Hippocampal formation (tissue), 2 donors: ENCODE measurements at places on chromosomes 3 and 15.

DNA sequence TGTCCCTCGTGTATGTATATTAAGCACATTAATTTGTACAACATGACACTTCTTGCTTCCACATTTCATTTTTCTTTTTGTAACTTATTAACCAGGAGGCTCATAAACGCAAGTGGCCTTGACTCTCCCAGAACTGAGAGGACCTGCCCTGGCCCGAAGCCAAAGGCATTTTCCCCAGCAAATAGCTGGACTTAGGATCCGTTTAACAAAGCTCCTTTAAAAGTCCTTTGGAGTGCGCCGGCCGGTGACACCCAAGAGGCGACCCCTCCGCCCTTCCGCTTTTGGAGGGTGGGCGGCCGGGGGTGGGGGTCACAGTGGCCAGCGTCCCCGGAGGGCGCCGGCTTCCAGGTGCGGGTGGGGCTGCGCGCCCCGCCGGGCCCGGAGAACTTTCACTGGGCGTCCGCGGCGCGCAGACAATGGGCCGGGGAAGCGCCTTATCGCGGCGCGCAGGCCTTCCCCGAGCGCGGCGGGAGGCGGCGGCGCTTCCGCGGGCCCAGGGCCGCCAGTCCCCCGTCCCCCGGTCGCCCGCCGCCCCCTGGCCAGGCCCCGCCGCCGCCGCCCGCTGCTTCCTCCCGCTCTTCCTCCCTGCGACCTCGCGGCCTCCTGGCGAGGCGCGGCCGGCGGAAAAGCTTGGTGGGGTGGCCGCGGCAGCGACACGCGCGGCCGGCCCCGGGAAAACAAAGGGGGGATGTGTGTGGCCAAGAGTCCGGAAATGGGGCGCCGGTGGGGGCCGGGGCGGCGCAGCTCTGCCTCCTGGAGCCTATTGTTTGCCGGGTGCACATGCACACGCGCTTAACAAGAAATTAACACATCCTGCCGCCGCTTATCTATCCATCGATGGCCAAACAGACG is 613.4 kb downstream of the MCTP2 start:
- DNase-seq = no peak

DNA sequence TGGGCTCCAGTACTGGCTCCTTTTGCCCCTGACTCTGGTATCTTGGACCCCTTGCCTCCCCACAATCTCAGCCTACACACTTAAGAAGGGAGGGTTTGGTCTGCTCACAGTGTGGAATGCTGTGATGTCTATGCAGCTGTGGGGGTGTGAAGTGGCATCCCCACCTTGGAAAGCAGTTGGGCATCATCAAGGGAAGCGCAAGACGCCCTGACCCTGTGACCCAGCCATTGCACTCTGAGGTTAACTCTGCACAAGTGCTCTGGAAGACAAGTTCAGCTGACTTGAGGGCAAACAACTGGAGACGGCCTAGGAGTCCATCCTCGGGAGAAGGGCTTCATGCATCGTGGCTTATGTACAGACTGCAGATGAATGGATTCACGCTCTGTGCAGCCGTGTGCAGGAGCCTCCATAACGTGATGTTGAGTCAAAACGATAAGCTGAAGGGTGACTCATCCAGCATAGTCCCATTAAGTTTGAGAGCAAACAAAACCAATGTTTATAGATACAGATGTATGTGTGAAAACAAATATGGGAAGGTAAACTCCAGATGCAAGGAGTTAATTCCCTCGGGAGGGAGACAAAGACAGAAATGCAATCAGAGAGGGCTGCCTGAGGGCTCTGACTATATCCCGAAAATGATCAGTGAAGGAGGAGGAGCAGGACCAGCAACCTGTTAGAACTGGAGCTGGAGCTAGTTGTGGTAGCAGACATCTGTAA is 86.8 kb downstream of the LSM3 start:
- no peak for DNase-seq

DNA sequence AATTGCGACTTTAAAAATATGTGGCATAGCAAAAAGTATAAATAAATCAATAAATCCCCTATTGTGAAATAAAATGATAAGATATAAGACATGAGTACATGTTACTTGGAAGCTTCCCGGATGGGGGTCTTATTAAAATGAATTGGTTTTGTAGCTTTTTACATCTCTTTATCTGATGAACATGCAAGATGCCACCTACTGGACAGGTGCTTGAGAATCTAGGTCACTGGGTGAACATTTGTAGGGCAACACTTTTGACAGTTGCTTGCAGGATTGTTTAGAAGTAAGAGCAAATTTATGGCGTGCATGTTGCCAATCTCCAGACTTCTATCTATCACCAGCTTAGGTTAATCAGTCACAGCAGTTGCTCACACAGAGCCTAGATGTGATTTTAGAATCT is 362.7 kb upstream of the SUCLG2 start:
- DNase-seq = no peak

DNA sequence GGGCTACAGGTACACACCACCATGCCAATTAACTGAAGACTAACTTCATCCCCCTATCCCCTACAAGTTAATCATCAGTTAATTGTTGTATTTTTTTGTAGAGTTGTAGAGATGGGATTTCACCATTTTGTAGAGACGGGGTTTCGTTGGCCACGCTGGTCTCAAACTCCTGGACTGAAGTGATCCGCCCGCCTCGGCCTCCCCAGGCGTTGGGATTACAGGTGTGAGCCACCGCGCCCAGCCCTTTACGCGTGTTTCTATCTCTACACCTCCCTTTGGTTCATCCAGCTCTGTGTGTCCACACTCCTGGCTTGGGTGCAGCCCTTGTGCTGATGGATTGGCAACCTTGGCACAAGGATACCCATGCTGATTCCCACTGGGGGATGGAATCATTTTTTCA is 258.8 kb downstream of the FAM43A start:
- DNase-seq = no peak

DNA sequence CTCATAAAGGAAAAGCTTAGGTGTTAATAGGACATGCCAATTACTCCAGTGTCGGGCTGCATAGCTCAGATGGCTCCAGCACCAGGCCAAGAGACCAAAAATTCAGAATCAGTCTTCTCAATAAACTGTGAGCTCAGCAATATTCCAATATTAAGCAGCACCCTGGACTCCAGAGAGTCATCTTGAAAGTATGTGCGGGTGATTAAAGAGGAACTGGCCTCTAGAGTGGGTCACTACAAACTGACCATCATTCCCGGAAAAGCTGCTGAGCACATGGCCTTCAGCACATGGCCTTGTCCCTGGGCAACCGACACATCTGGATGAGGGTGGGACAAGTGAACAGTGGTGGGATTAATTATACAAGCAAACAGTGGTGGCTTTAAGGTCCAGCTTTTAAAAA is 59.0 kb downstream of the MAGI1 start:
- no peak for DNase-seq

- no peak for DNase-seq
Observed at GRCh38 chr3:112365035-112365434, 32.1 kb downstream of the CD200 start.

DNA sequence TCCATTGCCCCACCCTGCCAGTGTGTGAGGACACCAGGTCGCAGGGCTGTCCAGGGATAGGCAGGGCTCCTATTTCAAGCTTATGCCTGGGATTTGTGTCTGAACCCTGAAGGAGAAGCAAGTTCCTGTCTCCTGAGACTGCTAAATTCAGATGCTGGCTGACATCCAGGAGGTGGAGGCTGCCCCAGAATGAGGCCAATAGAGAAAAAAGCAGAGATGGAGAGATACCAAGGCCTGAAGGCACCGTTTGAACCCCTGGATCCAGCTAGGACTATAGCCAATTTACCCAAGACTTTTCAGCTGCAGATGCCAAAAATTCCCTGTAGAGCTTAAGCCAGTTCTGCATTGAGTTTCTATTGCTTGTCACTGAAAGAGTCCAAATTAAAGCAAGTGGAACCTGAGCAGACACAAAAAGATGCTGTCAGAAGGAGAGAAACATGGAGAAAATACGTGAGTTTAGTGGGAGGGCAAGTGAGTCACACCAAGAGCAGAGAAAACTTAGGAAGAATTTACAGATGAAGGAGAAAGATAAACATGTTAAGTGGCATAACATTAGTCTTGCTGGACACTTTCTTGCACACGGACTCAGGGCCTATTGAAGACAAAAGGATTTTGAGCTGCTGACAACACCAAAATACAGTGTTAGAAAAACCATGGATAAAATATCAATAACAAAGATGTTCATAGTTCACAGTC is 148.6 kb downstream of the CNTN3 start:
- no peak for DNase-seq

DNA sequence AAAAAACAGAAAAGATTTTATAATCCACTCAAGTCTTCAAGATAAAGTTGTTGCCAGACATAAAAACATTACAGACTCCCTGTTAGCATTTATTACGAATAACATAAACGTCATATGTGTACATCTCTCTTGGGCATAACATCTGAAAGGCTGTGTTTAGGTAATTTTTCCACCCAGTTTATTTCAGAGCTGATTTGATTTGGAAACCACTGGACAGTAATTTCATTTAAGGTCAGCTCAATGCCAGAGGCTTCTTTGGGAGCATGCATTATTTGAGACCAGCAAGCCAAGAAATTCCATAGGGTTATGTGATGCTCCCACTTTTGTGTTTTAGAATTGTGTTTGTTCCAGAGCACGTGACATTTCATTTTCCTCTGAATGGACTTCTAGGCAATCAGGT is 196.0 kb downstream of the AKAP13 start:
- DNase-seq = no peak

GRCh38 chr3:81643721-81644120 is 117.7 kb downstream of the GBE1 start:
- DNase-seq = no peak

- DNase-seq = no peak
Observed at GRCh38 chr3:24545887-24546286, 51.2 kb upstream of the THRB start.

DNA sequence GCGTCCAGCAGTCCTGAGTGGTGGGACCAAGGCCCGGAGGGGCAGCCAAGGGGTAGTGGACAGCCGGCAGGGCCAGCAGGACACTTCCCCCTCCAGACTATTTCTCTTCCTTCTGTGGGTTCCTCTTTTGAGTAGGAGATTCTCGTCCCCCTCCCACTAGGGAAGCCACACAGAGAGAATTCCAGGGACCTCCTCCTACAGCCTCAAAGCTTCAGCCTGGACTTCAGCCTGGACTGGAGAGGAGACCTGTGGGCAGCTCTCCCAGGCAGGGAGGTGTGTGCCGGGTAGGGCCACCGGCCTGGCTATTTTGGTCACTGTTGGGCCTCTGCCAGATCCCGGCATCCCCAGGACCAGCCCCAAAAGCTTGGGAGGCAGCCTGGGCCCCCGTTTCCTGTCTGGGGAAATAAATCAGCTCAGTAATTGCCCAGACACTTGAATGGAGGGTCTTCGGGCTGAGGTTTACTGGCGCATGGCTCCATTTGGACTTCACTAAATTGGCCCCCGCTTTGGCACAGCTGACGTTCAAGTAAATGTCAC is 1.3 kb downstream of the SLC6A6 start:
- DNase-seq = no peak

DNA sequence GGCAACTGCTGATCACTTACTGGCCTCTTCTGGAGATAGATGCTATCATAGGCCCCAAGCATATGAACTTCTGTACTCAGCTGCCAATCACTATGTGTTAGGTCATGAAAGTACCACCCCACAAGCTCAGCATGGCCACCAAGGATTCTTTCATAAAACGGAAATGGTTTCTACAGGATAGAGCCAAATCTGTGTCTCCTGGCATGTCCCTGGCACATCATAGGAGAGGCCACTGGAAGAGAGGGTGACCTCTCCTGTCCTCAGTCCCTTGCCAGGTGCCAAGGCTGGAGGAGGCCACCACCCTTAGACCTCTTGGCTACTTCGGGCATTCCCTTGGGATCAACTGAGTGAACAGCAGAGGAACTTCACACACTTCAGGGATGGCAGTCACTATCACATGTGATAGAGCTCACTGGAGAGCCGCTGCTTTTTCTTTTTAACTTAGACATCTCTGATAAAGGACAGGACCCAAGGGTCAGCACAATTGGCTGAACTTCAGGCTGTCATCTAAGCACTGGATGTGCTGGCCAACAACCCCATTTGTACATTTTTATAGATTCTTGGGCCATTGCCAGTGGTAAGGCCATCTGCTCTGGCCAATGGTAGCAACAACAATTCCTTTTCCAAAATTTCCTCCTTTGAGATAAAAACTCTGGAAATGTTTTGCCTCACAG is 425.2 kb downstream of the SQOR start:
- no peak for DNase-seq

GRCh38 chr15:54707805-54708752 is 488.7 kb downstream of the RSL24D1 start:
- DNase-seq = no peak

GRCh38 chr3:48655606-48656005 is 7.1 kb downstream of the CELSR3 start:
- DNase-seq = no peak

- DNase-seq = no peak
Observed at GRCh38 chr3:102038477-102039142, 189.3 kb downstream of the NFKBIZ start.

- no peak for DNase-seq
Observed at GRCh38 chr15:63066272-63066671, 23.7 kb downstream of the TPM1 start.

- DNase-seq = no peak
Observed at GRCh38 chr3:88707837-88708236, 399.6 kb upstream of the EPHA3 start.

- DNase-seq = no peak
Observed at GRCh38 chr3:120622870-120623726, 27.0 kb downstream of the NDUFB4 start.

GRCh38 chr15:40348474-40348870 is 2.4 kb upstream of the PHGR1 start:
- DNase-seq = no peak

GRCh38 chr3:38031022-38031994 is 1.9 kb upstream of the PLCD1 start:
- no peak for DNase-seq

DNA sequence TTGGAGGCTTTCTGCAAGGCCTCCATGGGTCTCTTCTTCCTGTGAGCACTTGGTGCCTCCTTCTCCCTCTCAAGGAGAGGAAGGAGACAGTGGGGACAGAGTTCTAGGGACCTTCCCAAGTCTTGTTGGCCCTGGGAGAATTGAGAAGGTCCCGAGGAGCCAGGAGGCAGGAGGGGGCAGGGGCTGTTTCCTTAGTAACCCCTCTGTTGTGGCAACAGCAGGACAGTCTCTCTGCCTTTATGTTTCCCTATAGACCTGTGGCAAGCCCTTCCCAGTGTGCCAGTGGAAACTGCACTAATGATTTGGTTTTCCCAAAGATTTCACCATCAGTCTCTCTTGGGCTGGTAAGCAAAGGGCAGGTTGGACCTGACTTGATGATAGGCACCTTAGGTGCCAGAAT is 87.8 kb upstream of the GALNT15 start:
- no peak for DNase-seq
